Left ventricle myocardium inferior (tissue), 1 donor: ENCODE measurements at places on chromosomes 1 and 21. TPM values are rescaled to one million over a fixed set of nuclear protein-coding genes. Genes with fewer than 3 reads are reported as not detected.

DNA sequence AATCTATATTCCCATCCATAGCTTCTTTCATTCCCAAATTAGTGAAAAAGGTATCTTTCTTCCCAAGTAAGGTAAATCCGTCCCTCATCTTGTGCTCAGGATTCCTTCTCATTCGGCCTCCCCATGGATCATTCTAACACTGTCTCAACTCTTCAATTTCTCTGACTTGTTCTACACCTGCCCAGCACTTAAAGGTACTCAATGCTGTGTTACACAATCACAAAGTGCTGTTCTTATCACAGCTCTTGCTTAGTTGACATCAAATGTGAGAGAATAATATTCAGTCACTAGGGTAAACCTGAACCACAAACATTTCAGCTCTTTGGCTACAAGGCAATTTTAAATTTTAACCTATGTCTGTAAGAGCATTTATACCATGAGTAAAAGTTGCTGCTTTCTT lies 94.8 kb downstream of the DIRAS3 start:
- no peak for DNase-seq

KRTAP26-1 gene
- not detected for total RNA-seq

DNA sequence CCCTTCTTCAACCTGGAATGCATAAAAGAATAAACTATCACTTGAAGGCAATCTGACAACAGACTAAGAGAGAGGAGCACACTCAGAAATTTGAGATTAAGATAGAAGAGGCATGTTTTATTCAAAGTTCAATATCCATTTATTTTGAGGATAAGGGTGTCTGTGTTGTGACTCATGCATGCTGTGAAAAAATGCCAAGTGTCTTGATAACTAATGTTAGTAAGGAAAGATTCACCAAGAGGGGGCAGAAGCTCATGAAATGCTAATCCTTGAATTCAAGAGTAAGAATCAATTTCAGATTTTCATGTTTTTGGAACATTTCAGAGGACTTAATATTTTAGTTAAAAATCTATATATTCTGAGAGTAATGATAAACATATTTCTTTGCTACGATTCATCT lies 94.0 kb downstream of the IFI44 start:
- no peak for DNase-seq

- DNase-seq = no peak
Measured at GRCh38 chr1:111955755-111956154, 33.7 kb downstream of the KCND3 start.

DNA sequence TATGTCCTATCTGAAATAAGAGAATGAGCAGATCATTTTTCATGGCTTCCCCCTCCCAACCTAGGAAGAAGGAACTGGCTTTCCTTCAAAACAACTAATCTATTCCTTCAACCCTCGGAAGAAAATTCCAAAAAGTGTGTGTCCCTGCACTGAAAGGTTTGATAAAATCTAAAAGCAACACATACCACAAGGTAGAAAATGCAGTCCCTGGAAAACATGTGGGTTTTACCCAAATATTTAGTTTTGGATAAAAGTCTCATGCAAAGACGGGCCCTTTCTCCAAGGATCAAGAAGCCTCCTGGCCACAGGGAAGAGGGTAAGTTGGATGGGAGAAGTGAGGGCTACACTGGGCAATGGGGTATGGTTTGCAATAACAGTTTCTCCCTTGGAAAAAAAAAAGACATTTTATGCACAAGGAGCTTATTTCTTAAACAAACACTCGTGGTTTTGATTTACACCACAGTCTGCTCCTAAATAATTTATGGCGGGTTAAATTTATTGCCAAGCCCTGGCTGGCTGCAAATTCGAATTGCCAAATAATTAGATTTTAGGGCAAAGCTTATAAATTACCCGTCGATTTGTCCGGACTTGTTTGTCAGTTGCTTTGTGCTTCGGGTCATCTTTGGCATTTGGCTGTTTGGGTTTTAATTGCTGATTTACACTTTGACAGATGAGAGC lies 28.9 kb downstream of the ERI3 start:
- no peak for DNase-seq

ENO1 gene
- 124 TPM for total RNA-seq

GRCh38 chr1:92883297-92883696 lies 51.5 kb downstream of the RPL5 start:
- DNase-seq = no peak

SUSD4 gene
- 2.5 TPM for total RNA-seq

DNA sequence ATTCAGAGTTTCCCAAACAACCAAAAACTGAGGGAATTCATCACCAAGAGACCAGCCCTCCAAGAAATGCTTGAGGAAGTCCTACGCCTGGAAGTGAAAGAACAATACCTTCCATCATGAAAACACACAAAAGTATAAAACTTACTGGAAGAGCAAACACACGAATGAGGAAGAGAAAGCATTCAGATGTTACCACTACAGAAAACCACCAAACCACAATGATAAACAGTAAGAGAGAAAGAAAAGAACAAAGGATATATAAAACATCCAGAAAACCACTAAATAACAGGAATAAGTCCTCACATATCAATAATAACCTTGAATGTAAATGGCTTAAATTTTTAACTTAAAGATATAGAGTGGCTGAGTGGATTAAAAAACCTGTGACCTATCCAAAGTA lies 58.5 kb upstream of the BCL10 start:
- no peak for DNase-seq

DNA sequence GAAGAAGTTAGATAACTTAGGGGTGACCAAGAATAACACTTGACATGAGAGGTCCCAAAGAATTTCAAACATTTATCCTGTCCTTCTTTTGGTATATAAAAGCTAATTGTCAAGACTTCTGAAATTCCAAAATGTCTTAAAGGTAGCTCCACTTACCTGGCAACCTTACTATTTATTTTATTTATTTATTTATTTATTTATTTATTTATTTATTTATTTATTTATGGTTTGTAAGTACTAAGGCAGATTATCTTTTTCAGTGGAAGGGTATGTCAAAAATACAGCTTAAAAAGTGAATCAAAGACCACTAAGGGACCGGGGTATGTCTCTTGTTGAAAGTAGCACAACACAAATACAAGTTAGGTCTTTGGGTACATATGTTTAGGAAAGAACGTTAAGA lies 620.8 kb upstream of the B3GALT2 start:
- DNase-seq = no peak

GRCh38 chr1:25080294-25081209 lies 150.5 kb upstream of the RUNX3 start:
- no peak for DNase-seq

- no peak for DNase-seq
Measured at GRCh38 chr1:46526691-46527291, 24.7 kb downstream of the KNCN start.

DNA sequence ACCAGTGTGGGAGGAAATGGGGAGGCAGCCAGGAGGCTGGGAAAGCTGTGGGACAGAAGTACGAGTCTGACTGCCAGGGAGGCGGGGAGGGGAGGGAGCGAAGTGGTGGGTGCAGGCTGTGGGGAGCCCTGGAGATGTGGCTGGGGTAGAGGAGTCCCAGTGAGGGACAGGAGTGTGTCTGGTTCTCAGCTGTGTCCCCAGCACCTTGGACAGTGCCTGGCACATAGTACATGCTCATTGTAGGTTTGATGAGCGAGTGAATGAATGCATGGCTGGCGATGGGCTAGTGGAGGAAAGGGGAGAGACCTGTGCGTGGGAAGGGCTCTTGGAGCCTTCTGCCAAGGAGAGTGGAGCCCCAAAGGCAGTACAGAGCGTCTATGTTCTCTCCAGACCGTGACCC lies 104.1 kb downstream of the SIK1 start:
- DNase-seq = no peak

FAM177B gene
- total RNA-seq = not detected

FAM72B gene
- total RNA-seq = not detected
